Caco-2 (cell line): ENCODE measurements at places on chromosomes 2 and 18.
A peak's percentile ranks its signal among the peaks of the same experiment; 100 is the strongest.

DNA sequence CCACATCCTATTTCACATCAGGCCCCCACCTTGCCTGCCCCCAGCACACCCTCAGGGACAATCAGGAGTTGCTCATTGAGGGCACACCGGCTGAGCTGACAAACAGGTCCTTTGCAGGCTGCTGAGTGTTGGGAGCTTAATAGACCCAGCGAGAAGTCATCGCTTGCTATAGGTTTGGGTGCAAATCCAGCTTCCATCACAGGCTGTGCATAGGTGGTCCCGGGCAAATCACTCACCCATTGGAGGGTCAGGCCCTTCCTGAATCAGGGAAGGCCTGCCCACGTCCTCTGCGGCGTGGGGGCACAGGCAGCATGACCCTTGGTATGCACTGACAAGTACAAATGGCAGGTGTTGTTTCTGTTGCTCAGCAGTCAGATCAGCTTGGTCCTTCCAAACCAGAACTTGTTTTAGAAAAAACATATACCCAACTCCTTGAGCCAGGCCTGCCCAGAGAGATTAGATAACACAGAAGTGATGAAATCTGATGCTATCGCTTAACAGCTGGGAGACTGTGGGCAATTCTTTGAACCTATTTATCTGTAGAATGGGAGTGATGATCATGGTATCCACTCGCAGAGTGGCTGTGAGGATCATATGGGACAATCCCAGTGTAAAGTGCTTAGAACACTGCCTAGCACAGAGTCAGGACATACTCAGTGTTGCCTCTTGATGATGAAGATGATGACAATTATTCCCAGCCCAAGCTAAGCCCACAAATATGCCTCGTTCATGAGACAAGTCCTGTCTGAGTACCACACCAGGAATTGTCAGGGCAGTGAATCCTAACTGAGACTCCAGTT, 34.9 kb downstream of the SMAD7 start:
- no peak for DNase-seq

DNA sequence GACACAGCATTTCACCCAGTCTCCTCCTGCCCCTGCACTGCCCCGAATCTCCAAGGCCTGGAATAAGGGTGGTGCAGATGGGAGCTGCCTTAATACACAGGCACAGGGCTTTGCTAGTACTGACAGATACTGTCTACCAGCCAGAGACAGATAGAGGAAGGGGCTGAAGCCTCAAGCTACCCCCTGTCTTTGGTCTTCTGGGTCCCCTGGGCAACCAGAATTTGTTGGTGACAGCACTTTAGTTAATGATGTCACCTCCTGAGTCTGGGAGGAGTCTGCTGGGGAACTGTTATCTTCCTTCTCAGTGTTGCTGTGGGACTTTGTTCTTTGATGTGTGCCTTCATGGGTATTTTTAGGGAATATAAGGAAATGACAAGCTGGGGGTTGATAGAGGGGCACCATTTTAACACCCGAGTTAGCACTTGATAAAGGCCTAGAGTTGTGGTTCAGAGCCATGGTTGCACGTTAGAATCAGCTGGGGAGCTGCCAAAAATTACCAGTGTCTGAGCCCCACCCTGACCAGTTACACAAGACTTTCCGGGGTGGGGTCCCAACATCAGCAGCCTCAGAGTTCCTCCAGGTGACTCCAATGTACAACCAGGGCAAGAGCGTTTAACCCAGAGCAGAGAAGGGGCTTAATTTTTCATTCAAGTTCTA, 136.8 kb downstream of the SMAD7 start:
- no peak for DNase-seq

DNA sequence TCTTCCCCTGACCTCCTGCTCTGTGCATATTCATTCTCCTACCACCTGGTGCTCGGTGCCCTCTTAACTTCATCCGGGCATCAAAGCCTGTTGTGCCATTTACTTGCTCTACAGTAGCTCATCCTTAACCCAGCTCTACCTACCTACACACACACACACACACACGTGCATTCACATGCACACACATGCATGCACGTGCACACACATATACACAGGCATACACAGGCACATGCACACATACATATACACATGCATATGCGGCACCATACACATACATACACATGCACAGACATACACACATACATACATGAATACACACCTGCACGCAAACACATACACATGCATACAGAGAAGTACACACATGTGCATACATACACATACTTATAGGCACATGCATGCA, 14.5 kb downstream of the MAL start:
- DNase-seq = no peak

DNA sequence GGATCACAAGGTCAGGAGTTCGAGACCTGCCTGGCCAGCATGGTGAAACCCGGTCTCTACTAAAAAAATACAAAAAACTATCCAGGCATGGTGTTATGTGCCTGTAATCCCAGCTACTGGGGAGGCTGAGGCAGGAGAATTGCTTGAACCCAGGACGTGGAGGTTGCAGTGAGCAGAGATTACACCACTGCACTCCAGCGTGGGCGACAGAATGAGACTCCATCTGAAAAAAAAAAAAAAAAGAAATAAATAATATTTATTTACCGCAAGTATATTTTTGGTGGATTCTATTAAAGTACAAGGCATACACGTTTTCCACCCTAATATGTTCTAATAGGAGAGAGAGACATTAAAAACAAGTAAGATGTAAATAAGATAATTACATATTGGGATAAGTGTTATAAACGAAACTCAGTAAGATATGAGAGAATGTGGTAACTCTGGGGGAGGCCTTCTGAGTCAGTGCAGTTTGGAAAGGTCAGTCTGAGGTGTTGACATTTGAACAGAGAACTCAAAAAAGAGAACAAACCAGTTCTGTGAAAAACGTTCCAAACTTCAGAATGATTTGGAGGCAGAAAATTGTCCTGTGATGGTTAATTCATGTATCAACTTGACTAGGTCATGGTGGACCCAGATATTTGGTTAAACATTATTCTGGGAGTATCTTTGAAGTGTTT, 8.8 kb upstream of the POLI start:
- DNase-seq = no peak

- DNase-seq = no peak
Observed at GRCh38 chr2:215750763-215751162, 262.6 kb downstream of the MREG start.

DNA sequence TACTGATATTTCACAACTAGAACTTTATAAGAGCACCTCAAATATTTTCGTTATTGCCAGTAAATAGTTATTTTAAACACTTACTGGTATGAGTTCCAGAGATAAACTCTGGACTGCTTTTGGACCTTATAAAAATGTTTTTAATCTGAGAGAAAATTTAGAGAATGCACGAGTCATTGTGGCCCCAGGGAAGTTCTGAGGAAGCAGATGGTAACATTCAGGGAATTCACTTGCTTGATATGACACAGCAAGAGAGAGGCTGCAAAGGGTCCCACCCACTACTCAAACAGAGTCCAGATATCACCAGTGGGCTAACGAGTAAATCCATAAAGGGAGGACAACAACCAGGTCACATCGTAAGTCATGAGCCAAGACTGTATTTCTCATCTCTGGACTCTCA, 526.8 kb downstream of the TDRD15 start:
- DNase-seq = peak; percentile 60

DNA sequence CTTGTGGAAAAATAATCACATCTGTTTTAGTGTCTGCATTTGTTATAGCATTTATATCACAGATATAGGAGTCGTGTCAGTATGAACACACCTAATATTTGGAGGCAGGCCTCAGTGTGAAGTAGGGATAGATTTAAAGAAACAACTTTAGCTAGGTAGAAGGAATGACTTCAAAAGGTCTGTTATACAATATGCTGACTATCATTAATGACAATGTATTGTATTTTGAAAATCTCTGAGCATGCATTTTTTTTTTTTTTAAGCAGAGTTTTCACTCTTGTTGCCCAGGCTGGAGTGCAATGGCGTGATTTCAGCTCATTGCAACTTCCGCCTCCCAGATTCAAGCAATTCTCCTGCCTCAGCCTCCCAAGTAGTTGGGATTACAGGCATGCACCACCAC, 248.3 kb downstream of the EN1 start:
- DNase-seq = no peak

- no peak for DNase-seq
Observed at GRCh38 chr2:112483831-112484230, 1.9 kb downstream of the TTL start.

DNA sequence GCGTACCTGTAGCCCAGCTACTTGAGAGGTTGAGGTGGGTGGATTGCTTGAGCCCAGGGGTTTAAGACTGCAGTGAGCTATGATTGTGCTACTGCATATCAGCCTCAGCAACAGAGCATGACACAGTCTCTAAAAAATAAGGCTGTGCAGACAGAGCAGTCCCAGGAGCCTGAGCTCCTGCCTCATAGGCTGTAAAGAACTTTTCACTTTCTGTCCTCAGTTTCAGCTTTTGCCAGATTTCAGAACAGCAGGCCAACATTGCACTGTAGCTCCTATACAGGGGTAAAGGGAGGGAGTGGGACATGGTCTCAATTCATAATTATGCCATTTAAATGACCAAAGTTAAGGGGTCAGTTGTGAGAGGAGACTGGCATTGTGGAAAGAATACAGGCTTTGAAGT, 150.6 kb downstream of the GALNT1 start:
- no peak for DNase-seq

DNA sequence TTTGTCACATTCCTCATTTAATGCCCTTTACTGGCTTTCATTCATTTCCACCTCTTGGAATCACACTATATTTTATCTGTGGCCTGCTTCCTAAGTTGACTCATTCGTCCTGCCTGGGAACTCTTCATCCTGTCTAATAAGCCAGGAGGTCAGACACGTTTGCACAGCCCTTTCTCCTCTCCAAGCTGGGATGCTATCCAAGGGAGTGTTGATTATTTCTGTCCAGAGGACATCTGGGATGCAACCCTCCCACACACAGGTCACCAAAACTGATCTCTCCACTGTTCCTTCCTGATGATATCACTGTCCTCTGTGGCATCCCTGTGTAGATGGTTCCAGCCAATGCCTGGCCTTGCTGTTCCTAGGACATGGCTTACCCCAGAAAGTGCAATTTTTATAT, 79.8 kb upstream of the NOSTRIN start:
- no peak for DNase-seq

DNA sequence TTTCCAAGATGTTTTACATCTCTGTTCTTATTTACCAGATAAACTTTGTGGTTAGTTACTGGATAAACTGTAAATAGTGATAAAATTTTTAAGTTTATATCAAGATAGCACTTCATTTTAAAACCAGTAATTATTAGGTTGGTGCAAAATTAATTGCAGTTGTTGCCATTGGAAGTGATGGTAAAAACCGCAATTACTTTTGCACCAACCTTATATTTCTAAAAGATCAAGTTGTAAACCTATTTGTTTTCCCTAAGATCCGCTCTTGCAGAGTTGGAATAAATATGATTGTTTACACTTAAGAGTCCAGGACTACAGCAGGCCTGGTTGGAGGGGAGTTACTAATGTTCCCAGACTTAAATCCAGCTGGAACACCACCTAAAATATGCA, 479 bp upstream of the AOX1 start:
- DNase-seq = no peak

GRCh38 chr2:159051133-159051532, 82.7 kb downstream of the TANC1 start:
- DNase-seq = no peak

GRCh38 chr2:180463608-180464007, 456.5 kb upstream of the CWC22 start:
- DNase-seq = no peak

DNA sequence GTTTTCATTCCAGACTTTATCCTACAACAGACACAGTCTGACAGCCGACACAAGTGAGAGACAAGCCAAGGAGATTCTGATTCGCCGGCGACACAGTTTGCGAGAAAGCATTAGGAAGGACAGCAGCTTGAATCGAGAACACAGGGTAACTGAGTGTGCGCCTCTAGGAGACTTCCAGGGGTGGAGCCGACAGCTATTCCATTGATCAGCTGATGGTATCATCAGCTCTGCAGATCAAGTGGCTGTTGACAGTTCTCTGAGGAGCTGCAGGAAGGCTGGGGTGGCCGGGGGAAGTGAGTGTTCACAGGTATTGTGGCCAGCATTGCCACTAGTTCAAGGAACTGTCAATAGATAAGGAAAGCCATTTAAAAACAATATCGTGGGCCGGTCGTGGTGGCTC, 57.3 kb upstream of the TMEM182 start:
- DNase-seq = no peak

GRCh38 chr18:23230686-23231085, 95.4 kb downstream of the CABLES1 start:
- DNase-seq = no peak

DNA sequence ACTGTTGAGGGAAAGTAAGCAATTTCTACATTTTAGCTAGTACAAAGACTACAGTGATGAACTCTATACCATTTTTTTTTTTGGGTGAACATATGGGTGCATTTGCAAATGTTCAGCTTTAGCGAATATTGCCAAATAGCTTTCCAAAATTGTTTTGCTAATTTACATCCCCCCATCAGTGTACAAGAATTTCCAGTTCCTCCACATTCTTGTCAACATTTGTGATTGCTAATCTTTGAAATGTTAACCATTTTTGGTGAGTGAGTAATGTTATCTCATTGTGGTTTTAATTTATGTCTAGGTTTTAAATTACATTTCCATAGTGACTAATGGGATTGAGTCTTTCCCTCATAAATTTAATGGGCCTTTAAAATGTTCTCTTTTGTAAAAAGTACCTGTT, 16.4 kb upstream of the CNRIP1 start:
- no peak for DNase-seq

DNA sequence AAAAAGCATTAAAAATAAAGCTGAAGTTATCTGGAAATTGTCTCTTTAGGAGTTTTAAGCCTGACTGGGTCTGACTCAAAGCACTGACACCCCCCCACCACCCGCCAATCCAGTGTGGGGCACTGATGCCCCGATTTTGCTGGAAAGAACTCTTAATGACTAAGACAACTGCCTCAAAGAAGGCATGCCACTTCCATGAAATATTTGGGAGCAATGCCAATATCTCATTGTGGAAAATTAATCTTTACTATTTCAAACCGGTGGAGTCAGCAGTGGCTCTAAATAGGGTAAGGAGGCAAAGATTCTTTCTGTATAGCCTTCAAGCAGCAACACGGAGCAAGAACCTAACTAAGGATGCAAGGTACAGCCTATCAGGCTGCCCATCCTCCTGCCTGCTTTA, 4.5 kb downstream of the FKBP7 start:
- DNase-seq = no peak

- DNase-seq = peak; percentile 95
Observed at GRCh38 chr2:32010670-32011484, at the start of gene MEMO1. TSS of gene MEMO1 (minus strand) at chr2:32011008. CDS start at chr2:32010247, 761 bp downstream.

- no peak for DNase-seq
Observed at GRCh38 chr2:19670303-19670702, 231.5 kb downstream of the TTC32 start.

- DNase-seq = no peak
Observed at GRCh38 chr2:203993560-203993959, 57.0 kb downstream of the ICOS start.
